ENCODE measurements at places on chromosomes 16 and 17. TPM values are rescaled to one million over a fixed set of nuclear protein-coding genes. Genes with fewer than 3 reads are reported as not detected.

DNA sequence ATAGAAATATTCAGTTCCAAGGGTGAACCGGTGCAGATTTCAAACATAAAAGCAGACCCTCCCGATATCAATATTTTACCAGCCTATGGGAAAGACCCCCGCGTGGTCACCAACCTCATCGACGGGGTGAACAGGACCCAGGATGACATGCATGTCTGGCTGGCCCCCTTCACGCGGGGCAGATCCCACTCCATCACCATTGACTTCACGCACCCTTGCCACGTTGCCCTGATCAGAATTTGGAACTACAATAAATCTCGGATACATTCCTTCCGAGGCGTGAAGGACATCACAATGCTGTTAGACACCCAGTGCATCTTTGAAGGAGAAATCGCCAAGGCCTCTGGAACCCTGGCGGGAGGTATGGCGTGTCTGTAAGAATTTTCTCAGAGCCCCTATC, 200.0 kb downstream of the KATNIP start:
- H3K36me3 ChIP-seq, result no peaks in the 10 kb centered on the region
- H3K27me3 ChIP-seq, result no peaks in the 10 kb centered on the region
- no peak overlapping the region for H3K4me3 ChIP-seq
- peaks cover 8% of the 10 kb centered on the region for H3K4me1 ChIP-seq
- DNase-seq, result no peak

DNA sequence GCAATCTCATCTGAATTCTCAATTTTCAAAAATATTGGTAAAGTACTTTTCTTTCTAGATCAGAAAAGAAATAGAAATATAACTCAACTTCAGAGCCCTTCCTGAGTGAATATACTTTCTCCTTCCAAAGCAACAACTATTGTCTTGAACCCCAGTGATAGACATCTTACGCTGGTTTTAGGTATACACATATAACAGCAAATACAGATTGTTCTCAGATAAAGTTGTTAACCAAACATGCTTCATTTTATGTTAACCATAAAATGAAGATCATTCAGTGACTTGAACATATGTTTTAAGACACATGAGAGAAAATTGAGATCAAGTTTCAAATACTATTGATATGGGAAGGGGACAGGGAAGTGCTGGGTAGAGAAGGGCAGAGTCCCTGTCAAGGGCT, 53.7 kb upstream of the C17orf78 start:
- H3K36me3 ChIP-seq, result no peaks in the 10 kb centered on the region
- no peak overlapping the region for H3K4me3 ChIP-seq
- no peak for DNase-seq

Gene HCRT
- total RNA-seq, result 0.19 TPM

Gene CCNF
- total RNA-seq, result 22.7 TPM

DNA sequence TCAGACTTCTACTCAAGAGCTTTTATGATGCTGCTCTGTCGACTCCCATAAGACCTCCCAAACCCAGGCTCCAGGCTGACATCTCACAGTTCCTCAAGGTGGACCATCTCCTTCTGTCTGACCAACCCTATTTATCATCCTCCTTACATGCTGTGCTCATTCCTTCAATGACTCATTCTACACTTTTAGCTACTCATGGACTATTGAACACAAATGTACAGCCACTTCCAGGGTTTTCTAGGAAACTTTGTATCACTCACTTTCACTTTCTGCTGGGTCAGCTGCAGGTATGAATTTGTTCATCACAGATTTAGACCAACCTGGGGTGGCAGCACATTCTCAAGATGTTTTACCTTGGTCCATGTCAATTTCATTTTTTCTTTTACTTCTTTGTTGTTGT, 162.4 kb upstream of the FAM20A start:
- H3K4me1 ChIP-seq, result no peaks in the 10 kb centered on the region
- H3K27ac ChIP-seq, result no peak overlapping the region
- no peaks in the 10 kb centered on the region for H3K27me3 ChIP-seq
- DNase-seq, result no peak
- no peak overlapping the region for H3K4me3 ChIP-seq

GRCh38 chr17:45009676-45010467, 41.6 kb downstream of the DCAKD start:
- DNase-seq, result no peak
- H3K27ac ChIP-seq, result no peak overlapping the region
- no peak overlapping the region for H3K4me3 ChIP-seq
- H3K27me3 ChIP-seq, result peaks cover 51% of the 10 kb centered on the region
- no peaks in the 10 kb centered on the region for H3K36me3 ChIP-seq

GRCh38 chr16:76335180-76335974, 58.2 kb downstream of the CNTNAP4 start:
- H3K4me3 ChIP-seq, result no peak overlapping the region
- no peak overlapping the region for H3K27ac ChIP-seq
- no peaks in the 10 kb centered on the region for H3K4me1 ChIP-seq
- no peak for DNase-seq
- no peaks in the 10 kb centered on the region for H3K36me3 ChIP-seq
- no peaks in the 10 kb centered on the region for H3K27me3 ChIP-seq

- no peaks in the 10 kb centered on the region for H3K27me3 ChIP-seq
- no peak overlapping the region for H3K27ac ChIP-seq
These were observed 22.9 kb upstream of the CDH13 start for GRCh38 chr16:82603784-82604411.

DNA sequence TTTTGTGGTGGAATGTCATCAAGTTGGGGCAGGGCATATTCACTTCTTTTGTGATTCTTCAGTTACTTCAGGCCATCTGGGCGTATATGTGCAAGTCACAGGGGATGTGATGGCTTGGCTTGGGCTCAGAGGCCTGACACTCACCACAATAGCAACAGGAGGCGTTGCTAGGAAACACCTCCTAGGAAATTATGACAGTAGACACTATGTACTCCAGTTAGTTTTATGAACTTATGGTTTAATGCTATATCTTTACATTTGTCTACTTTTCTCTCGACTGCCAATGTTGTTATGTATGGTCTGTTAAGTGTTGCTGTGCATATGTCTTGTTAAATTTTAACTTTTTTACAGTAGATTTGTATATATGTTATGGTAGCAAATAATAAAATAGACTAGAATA, 788.7 kb upstream of the GOT2 start:
- H3K27ac ChIP-seq, result no peak overlapping the region
- H3K4me3 ChIP-seq, result no peak overlapping the region
- no peaks in the 10 kb centered on the region for H3K4me1 ChIP-seq
- H3K27me3 ChIP-seq, result no peaks in the 10 kb centered on the region
- no peak for DNase-seq

DNA sequence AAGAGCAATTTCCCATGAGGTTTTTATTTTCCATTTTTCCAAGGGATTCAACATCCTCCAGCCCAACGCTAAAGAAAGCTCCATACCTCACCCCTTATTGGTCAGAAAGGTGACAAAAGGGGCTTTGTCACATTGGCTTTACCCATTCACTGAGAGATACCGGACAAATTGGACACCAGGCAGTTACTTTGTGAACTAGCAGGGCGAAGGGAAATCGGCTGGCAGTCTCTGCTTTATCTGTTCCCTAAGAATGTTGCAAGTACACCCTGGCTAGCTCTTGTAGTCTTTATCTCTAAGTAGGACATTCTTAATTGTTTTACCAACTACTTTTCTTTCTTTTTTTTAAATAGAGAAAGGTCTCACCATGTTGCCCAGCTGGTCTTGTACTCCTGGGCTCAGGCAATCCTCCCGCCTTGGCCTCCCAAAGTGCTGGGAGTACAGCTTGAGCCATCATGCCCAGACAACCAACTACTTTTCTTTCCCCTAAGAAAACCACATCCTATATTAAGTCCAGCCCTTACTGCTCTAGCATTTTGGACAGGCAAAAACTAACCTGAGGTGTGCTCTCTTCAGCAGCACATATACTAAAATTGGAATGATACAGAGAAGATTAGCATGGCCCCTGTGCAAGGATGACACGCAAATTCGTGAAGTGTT, 16.8 kb downstream of the PRPSAP1 start:
- H3K27ac ChIP-seq, result no peak overlapping the region
- H3K27me3 ChIP-seq, result no peaks in the 10 kb centered on the region
- H3K4me1 ChIP-seq, result no peaks in the 10 kb centered on the region
- DNase-seq, result no peak

DNA sequence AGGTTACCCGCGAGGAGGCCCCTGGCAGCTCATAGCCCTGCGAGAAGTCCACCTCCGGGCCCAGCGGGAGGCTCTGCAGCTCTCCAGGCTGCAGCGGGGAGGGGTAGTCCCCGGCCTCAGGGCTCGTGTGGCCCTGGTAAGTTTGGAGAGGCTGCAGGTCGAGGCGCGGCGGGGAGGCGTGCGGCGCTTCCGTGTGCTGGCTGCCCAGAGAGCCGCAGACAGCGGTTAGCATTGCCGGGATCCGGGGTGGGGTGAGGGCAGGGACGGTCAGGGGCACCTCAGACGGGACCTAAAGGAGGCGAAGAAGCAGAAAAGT, 2.8 kb downstream of the SP6 start:
- no peaks in the 10 kb centered on the region for H3K36me3 ChIP-seq
- DNase-seq, result no peak
- H3K27me3 ChIP-seq, result peaks cover 93% of the 10 kb centered on the region
- H3K4me1 ChIP-seq, result peaks cover 2% of the 10 kb centered on the region

- peaks cover 2% of the 10 kb centered on the region for H3K36me3 ChIP-seq
- no peak overlapping the region for H3K27ac ChIP-seq
- H3K27me3 ChIP-seq, result no peaks in the 10 kb centered on the region
- no peak overlapping the region for H3K4me3 ChIP-seq
- DNase-seq, result no peak
These were observed 927 bp upstream of the SULT1A2 start for GRCh38 chr16:28597692-28598261.

DNA sequence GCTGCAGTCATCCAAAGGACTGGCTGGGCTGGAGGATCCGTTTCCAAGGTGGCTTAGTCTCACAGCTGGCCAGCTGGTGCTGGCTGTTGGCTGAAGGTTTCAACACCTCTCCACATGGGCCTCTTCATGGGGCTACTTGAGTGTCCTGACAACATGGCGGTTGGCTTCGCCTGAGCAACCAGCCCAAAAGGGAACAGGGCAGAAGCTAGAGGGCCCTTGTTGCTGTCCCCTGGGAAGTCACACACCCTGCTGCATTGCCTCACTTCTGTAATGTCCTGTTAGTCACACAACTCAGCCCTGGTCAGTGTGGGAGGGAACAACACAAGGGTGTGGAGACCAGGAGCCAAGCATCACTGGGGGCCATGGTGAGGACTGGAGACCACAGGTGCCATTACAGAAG, 36.6 kb downstream of the C16orf78 start:
- H3K4me3 ChIP-seq, result no peak overlapping the region
- H3K27ac ChIP-seq, result no peak overlapping the region
- no peaks in the 10 kb centered on the region for H3K4me1 ChIP-seq
- DNase-seq, result no peak
- H3K27me3 ChIP-seq, result no peaks in the 10 kb centered on the region
- no peaks in the 10 kb centered on the region for H3K36me3 ChIP-seq

Gene PPP1R1B
- total RNA-seq, result 1.8 TPM

Gene C16orf74
- total RNA-seq, result 1.5 TPM

- no peak for DNase-seq
- no peak overlapping the region for H3K27ac ChIP-seq
- peaks cover 35% of the 10 kb centered on the region for H3K4me1 ChIP-seq
- no peaks in the 10 kb centered on the region for H3K27me3 ChIP-seq
- no peak overlapping the region for H3K4me3 ChIP-seq
These were observed 3.9 kb upstream of the WFIKKN2 start for GRCh38 chr17:50831471-50831928.

Gene KRTAP3-1
- not detected for total RNA-seq

Gene SPATA22
- 0.33 TPM for total RNA-seq

DNA sequence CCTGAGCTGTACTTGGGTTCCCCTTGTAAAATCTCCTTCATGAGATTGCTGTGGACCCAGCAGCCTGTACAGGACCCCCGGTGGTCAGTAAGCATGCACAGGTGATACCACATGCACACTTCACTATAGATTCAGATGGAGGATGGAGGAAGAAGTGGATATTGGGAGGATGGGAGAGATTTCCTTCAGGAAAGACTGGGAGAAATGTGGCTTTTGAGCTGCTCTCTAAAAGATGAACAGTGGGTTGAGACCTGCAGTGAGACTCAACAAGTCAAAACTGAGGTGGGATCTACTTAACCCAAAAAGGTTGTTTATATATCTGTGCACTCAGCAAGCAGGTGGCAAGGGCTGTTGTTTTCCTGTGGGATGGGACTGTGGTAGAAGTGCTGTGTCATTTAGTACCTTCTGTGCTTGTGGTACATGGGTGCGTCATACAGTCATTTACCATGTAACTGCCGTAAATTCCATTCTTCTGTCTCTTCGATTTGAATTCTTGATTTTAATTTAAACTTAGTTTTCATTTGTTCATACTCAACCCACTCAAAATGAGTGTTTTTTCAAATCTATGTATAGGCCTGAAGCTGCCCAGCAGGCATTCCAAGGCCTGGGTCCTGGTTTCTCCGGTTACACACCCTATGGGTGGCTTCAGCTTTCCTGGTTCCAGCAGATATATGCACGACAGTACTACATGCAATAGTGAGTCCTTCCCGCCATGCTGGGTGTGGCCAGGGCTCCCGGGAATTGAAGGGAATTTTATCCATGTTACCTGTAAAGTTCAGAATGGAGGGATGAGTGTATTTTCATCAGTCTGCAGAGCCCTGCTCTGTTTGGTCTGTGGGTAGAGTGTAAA, 6.9 kb downstream of the HERPUD1 start:
- peaks cover 7% of the 10 kb centered on the region for H3K4me1 ChIP-seq
- H3K27ac ChIP-seq, result peak overlapping the region; percentile 36
- no peaks in the 10 kb centered on the region for H3K27me3 ChIP-seq
- no peak overlapping the region for H3K4me3 ChIP-seq
- H3K36me3 ChIP-seq, result peaks cover 82% of the 10 kb centered on the region

DNA sequence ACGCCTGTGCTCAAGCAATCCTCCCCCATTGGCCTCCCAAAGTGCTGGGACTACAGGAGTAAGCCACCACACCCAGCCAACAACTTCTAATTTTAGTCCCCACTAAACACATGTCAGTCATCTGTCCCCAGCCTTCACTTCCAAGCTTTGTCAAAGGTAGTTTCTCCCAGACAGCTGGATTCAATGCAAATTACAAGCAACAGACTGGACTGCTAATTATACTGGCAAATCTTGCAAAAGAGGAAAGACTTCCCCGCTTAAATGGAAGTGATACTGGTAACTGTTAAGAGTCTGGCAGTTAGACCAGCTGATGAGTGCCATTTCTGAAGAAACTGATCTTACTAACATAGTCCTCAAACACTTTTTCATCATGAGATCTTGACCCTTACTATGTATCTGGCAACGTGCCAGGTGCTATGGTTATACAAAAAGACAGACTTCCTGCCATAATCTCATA, 8.2 kb upstream of the GGA2 start:
- peaks cover 5% of the 10 kb centered on the region for H3K4me1 ChIP-seq
- DNase-seq, result no peak
- no peaks in the 10 kb centered on the region for H3K27me3 ChIP-seq
- no peak overlapping the region for H3K27ac ChIP-seq
- H3K4me3 ChIP-seq, result no peak overlapping the region

DNA sequence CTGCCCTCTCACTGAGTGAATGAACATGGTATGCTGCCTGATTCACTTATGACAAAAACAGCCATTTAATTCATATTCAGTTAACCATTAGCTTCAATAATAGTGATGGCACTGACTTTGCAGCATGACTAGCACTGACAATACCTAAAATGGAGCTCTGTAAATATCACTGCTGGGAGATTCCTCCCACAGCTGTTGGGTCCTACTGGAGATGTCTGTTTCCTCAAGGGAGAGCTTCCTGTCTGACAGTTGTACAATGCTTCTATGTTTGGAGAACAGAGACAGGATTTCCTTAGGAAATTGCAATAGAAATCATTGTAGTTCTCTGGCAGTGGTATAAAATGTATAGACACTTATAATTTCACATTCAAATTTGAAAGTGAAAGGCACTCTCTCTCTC, 695.9 kb upstream of the CDH8 start:
- H3K27ac ChIP-seq, result no peak overlapping the region
- DNase-seq, result no peak
- H3K4me3 ChIP-seq, result no peak overlapping the region
- no peaks in the 10 kb centered on the region for H3K4me1 ChIP-seq
- no peaks in the 10 kb centered on the region for H3K36me3 ChIP-seq

Data from thymus (tissue), 14 donors.